Stimulated activated CD4-positive, alpha-beta T cell treated with anti-CD3 and anti-CD28 coated beads, TNF-alpha, amount 100 ng/mL, for 48 hours (primary cell): ENCODE measurements at places on chromosomes 4 and X.

- no peak for DNase-seq
These were observed 2.4 kb upstream of the CFAP299 start for GRCh38 chr4:80333121-80333520.

GRCh38 chrX:11791537-11791936 is 33.5 kb downstream of the MSL3 start:
- no peak for DNase-seq

GRCh38 chr4:176034499-176034898 is 31.1 kb upstream of the WDR17 start:
- peak; percentile 7 for DNase-seq

- no peak for DNase-seq
These were observed 22.4 kb downstream of the RAB40AL start for GRCh38 chrX:102959471-102959870.

DNA sequence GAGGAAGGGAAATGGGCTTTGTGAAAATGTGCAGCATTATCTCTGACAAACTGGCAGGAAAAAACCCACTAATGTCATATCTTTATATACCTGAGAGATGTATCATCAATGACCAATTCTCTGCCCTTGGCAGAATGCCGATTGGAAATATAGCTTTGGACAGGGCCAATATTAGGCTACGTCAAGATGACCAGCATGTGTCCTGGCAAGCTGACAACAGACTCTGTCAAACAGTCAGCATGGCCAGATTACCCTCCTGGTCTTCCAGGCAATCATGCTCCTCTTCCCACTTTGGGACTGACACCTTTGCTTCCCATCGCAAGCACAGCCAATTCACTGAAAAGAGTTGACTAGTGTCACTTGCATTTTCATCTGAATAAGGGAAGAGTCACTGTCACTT is 57.0 kb downstream of the SORBS2 start:
- DNase-seq = no peak

DNA sequence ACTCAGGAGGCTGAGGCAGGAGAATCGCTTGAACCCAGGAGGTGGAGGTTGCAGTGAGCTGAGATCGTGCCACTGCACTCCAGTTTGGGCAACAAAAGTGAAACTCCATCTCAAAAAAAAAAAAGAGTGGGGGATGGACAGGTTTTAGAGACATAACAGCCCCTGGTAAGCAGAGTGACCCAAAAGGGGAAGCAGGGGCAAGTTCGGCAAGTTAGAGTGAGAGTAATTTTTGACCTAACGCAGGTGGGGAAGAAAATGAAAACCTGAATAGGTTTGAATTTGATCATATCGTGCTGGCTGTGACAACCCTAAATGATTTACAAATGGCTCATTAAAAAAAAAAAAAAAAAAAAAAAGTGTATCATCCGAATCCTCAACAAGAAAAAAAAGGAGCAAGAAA is 25.7 kb upstream of the TMEM131L start:
- DNase-seq = no peak

GRCh38 chr4:14018191-14018853 is 390.8 kb upstream of the BOD1L1 start:
- DNase-seq = no peak

- no peak for DNase-seq
These were observed 24.9 kb upstream of the C1QTNF7 start for GRCh38 chr4:15402974-15403373.

GRCh38 chr4:1207603-1208265 is 35.4 kb upstream of the SPON2 start:
- no peak for DNase-seq

GRCh38 chrX:120740072-120740471 is 110.2 kb upstream of the C1GALT1C1 start:
- no peak for DNase-seq

GRCh38 chr4:1821679-1822567 is 28.8 kb downstream of the FGFR3 start:
- no peak for DNase-seq

- DNase-seq = no peak
These were observed 163.7 kb downstream of the NPNT start for GRCh38 chr4:106058921-106059320.

DNA sequence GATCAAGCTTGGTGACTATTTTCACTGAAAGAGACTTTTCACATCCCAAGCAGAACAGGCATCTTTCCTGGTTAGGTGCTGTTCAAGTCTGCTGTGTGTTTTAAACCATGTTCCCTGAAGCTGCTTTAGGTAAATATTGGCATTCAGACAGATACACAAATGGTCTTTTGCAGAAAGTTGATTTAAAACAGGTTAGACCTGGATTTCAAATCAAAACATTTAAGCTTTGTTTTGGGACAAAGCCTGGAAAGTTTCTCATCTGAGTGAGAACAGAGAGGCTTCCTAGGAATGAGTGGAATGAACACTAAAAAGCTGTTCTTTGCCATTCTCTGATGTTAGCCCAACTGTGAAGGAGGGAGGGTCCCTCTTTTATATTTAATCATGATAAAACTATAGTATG is 10.1 kb downstream of the ANXA3 start:
- no peak for DNase-seq

- no peak for DNase-seq
These were observed 95.4 kb upstream of the NUDT6 start for GRCh38 chr4:123017636-123018395.

GRCh38 chrX:38660395-38661102 is 99.2 kb downstream of the TSPAN7 start:
- DNase-seq = no peak

DNA sequence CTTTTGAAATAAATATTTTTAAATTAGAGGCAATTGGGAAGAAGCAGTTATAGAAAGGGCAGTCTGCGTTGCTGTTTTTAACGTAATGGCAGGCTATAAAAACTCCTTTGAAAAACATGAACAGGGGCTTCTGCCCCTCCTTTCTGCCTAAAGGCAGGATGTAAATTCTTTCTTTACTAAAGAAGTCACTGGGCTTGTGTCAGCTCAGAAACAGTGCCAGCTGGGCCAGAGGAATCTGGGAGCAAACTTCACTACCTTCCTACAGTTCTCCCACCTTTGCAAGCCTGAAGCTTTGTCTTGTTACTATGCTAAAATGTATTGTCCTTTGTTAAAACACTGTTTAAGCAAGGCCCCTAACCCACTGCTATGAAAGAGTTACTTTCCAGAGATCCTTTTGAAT is 1664.8 kb downstream of the RPA4 start:
- no peak for DNase-seq

- no peak for DNase-seq
These were observed 11.9 kb downstream of the TNMD start for GRCh38 chrX:100596601-100597000.

DNA sequence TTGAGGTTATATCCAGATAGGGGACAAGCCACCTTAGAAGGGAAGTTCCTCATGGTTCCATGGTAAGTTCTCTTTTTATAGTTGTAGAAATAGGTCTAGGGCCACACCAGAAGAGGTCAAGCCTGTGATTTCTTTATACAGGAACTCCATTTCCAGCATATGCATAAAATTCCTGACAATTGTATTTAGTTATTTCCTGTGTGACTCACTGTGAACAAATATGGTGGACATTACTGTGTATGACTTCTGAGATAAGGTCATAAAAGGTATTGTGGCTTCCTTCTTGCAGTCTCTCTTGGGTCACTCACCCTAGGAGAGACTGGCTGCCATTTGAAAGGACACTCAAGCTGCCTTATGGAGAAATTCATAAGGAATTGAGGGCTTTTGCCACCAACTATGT is 2.2 kb upstream of the C4orf36 start:
- no peak for DNase-seq

- DNase-seq = no peak
These were observed 29.2 kb downstream of the HTT-AS start for GRCh38 chr4:3044870-3045819.

DNA sequence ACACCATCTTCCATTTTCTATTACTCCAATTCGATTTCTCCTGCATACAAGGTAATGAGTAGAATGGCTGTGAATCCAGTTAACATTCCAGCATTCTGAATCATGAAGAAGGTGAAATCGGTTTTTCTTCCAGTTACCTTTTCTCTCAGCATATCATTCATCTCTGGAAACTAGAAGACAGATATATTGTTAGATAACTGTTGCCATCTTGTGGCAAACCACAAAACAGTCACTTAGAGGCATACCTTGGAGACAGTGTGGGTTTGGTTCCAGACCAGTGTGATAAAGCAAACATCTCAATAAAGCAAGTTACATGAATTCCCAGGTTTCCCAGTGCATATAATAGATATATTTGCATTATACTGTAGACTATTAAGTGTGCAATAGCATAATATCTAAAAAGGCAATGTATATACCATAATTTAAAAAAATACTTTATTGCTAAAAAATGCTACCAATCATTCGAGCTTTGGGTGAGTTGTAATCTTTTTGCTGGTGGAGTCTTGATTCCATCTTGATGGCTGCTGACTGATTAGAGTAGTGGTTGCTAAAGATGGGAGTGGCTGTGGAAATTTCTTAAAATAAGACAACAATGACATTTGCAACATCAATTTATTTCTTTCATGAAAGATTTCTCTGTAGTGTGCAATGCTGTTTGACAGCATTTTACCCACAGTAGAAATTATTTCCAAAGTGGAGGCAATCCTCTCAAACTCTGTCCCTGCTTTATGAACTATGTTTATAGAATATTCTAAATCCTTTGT is 82.1 kb downstream of the SLC39A8 start:
- DNase-seq = no peak

- no peak for DNase-seq
These were observed 60.9 kb downstream of the BMP15 start for GRCh38 chrX:50971395-50971794.

DNA sequence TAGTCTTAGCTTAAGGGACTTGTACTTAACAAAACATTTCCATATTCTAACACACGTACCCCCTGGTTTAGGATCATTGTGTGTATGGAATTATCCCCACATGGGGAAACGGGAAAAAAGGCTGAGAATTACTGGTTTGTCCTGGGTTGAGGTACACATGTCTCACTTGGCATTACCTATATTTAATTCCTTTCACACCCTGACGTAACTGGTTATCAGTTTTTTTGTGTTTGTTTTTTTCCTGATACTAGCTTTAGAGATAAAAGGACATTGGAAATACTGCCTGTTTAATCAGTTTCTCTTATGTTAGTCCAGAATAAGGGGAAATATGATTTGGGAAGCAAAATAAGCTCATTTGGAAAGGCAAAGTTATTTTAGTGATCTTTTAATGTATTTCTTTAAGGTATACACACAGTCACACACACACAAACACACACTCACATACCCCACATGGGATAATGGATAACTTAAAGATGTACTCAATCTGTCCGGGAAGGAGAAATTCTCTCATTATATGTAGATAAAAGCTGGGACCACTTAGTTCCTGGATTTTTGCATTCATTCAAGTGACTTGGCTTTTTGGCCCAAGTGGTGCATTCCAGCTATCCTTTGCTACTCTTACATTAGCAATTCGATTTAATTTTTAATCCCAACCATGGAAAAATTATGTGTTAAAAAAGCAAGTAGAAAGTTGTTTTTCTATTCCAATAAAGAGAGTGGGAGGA is 13.0 kb downstream of the SEPTIN11 start:
- DNase-seq = no peak

- no peak for DNase-seq
These were observed at the start of gene TCEAL9 for GRCh38 chrX:103356130-103356798. Gene TCEAL9 (plus strand): TSS chrX:103356506. CDS start chrX:103357685, 1,179 bp downstream.

DNA sequence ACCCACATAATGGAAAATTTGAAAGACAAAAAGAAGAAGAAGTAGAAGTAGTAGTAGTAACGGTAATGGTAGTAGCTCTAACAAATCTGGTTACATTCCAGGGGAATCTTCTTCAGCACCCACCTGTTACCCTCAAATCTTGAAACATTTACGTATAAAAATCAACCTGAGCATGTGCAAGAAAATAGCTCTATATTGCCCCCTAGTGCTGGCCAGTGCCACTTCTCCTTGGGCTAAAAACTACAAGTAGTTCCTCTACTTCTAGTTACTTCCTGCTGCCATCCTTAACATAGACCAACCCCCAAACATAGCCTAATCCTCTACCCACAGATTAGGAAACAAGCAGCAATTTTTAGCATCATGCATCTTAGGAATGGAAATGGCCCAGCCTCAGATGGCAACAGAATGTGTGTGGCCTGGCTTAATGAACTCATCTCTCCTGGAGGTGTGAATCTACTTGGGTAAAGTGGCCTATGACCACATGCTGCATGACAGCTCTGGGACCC is 3.1 kb downstream of the PDGFC start:
- DNase-seq = no peak

DNA sequence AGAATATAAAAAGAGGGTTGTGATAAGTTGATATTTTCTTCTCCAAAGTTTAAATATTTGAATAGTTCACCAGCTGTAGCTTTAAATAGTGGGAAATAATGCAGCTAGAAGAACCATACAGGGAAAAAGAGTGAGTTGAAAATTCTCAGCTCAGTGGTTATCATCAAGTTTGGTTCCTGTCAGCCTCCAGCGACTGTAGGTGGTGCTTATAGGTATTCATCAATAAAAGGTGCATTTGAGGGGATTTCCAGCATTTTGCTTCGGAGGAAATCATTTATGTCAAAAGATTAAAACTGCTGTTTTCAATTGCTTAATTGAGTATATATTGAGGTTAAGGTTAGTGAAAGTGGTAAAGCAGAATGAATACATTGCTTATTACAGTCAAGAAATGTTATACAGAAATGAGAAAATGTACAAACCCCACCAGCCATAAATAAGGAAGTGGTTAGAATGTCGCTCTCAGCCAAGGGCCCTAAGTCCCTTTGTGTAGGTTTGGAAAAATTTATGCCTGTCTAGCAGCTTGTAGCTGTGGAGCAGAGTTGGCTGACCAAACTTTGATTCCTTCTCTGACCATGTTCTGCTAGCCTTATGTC is 532.9 kb upstream of the FTHL17 start:
- DNase-seq = no peak

DNA sequence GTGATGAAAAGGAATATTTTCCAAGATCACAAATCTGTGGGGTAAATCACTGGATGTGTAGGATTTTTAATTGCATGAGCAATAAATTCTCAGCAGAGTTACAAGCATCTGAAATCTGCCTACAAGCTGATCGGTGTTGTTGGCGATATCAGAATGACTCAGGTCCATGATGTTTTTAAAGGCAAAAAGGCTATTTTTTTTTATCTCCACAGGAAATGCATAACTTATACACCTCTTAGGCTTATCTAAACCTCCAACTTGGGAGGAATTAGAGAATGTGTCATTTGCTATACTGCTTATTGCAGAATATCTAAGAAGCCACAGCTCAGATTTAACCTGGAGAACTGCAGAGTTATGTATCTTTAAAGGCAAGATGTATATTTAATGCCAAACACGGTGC is 61.6 kb downstream of the KIT start:
- no peak for DNase-seq
